Activated effector memory CD4-positive, alpha-beta T cell treated with Interleukin-2 at 50 U/mL for 16 hours (primary cell): ENCODE measurements at places on chromosomes 4 and X.

DNA sequence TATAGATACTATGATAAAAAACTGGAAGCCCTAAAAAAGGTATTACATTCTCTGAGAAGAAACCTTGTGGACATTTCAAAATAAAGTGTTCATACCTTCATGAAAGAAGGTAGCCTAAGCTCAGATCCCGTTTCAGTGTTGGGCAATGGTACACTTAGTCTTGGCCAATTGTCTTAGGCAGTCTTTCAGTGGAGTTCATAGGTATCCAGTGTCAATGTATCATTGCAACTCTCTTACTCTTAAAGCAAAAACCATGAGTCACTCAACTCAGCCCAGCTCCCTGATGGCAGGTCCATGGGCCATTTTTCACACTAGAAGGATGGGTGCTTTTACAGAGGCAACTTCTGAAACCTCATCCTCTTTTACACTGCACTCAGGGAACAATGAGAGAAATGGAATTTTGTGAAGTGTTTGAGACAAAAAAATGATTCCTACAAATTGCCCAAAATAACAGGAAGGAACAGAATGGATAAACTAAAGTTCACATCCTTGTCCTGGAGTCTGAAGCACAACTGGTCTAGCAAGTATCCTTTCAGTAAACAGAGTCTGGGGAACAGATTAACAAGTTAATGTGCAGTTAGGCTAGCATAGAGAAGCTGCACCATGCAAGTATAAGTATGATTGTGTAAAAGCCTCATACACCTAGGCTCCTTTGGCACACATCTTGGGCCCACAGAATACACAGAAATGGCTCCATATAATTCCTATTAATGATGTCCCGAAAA lies 7.0 kb upstream of the ZNF827 start:
- no peak for DNase-seq

- no peak for DNase-seq
These were observed 29.7 kb upstream of the HELT start for GRCh38 chr4:184988611-184989010.

DNA sequence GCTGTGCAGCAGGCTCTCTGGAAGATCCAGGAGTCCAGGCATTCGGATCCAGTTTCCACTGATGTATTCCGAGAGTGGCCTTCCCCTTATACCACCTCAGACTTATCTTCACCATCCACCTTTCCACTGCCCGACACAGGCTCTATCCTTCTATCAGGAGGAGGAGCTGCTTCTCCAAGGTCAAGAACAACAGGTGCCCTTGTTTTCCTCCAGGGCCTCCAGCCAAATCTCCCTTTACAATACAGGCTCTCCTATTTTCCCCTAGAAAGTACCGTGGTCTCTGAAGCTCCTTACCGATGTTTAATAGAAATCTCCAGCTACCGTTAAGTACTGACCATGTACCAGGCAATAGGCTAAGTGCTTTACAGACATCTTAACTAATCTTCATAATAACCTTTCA lies 61.3 kb downstream of the AFAP1 start:
- no peak for DNase-seq

GRCh38 chrX:107577933-107578332 lies 50.4 kb upstream of the PRPS1 start:
- no peak for DNase-seq

GRCh38 chr4:110633358-110634341 lies 10.8 kb upstream of the PITX2 start:
- DNase-seq = no peak

DNA sequence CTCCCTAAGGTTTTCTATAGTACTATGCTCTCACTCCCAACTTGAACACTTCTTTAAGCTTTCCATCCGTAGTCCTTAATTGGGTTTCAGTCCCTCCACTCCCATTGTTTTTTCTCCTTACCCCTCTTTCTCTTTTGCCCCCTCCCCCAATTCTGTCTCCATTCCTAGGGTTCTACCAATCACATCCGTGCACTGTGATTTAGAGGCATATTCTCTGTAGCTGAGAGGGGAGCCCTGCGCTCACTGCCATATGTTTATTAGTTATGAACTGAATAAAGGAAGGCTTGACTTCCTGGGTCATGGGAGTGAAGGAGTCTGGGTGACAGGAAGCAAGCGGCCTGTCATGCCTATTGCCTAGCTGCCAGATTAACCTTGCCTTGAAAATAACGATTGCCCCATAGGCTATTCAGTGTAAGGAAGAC lies 471 bp downstream of the MCTS1 start:
- peak; percentile 2 for DNase-seq

GRCh38 chr4:151940926-151941617 lies 180.3 kb upstream of the GATB start:
- no peak for DNase-seq

- DNase-seq = no peak
These were observed 102.7 kb downstream of the SPCS3 start for GRCh38 chr4:176422511-176422910.
